Posterior vena cava (tissue), 2 donors: ENCODE measurements at places on chromosomes 11 and 22. TPM values are rescaled to one million over a fixed set of nuclear protein-coding genes. Genes with fewer than 3 reads are reported as not detected.

GRCh38 chr11:36500315-36500721 lies 9.8 kb downstream of the TRAF6 start:
- DNase-seq: no peak

GRCh38 chr22:24496234-24496633 lies 1.1 kb downstream of the UPB1 start:
- no peak for DNase-seq

- no peak for DNase-seq
These were observed 148.1 kb upstream of the NARS2 start for GRCh38 chr11:78722786-78723185.

MYBPC3 gene
- total RNA-seq: 0.19 TPM

WT1 gene
- 3.4 TPM for total RNA-seq

DNA sequence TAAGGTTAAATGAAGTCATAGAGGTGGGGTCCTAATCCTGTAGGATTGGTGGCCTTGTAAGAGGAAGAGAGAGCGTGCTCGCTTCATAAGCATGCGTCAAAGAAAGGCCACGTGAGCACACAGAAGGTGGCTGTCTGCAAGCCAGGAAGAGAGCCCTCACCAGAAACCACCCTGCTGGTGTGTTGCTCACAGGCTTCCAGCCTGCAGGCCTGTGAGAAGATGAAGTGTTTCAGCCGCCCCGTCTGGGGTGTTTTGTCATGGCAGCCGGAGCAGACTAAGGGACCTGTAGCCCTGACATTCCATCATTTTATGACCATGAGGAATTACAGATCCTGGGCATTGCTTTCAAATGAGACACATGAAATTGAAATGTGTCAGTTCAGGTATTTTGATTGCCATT lies 32.4 kb downstream of the AP2A2 start:
- no peak for DNase-seq
